ENCODE measurements at places on chromosomes 5 and 9. TPM values are rescaled to one million over a fixed set of nuclear protein-coding genes. Genes with fewer than 3 reads are reported as not detected.
A peak's percentile ranks its signal among the peaks of the same experiment; 100 is the strongest.

GRCh38 chr5:138978581-138978980, 103.4 kb upstream of the LRRTM2 start:
- peaks cover 37% of the 10 kb centered on the region for H3K4me1 ChIP-seq
- H3K36me3 ChIP-seq, result peaks cover 4% of the 10 kb centered on the region
- no peak overlapping the region for H3K4me3 ChIP-seq
- H3K27ac ChIP-seq, result no peak overlapping the region
- DNase-seq, result no peak
- no peaks in the 10 kb centered on the region for H3K27me3 ChIP-seq

DNA sequence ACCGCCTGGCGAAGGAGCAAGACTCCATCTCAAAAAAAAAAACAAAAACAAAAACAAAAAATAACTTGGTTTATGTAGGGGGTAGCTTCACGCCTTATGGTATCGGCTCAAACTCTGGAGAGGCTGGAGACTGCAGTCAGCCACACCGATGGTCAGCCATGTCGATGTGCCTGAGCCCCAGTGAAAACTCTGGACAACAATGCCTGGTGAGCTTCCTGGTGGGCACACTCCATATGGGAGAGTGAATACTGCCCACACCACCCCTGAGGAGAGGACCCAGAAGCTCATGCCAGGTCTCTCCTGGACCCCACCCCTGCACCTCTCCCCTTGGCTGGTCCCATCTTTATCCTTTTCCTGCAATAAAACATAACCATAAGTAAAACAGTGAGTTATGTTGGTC, 19.6 kb downstream of the IPPK start:
- no peak for DNase-seq
- H3K27me3 ChIP-seq, result no peaks in the 10 kb centered on the region
- peaks cover 5% of the 10 kb centered on the region for H3K4me1 ChIP-seq
- no peak overlapping the region for H3K4me3 ChIP-seq
- H3K36me3 ChIP-seq, result peaks cover 40% of the 10 kb centered on the region

- H3K27me3 ChIP-seq, result peaks cover 9% of the 10 kb centered on the region
- H3K27ac ChIP-seq, result no peak overlapping the region
- DNase-seq, result no peak
- H3K4me3 ChIP-seq, result no peak overlapping the region
- H3K4me1 ChIP-seq, result peaks cover 9% of the 10 kb centered on the region
These were observed 3.0 kb upstream of the AGPAT2 start for GRCh38 chr9:136690104-136690805.

GRCh38 chr5:28927559-28928326, 1889.4 kb upstream of the CDH9 start:
- no peaks in the 10 kb centered on the region for H3K4me1 ChIP-seq
- H3K27me3 ChIP-seq, result no peaks in the 10 kb centered on the region
- no peaks in the 10 kb centered on the region for H3K36me3 ChIP-seq
- no peak overlapping the region for H3K4me3 ChIP-seq
- H3K27ac ChIP-seq, result no peak overlapping the region
- DNase-seq, result no peak

- H3K4me3 ChIP-seq, result no peak overlapping the region
- no peaks in the 10 kb centered on the region for H3K27me3 ChIP-seq
- no peak for DNase-seq
- H3K27ac ChIP-seq, result no peak overlapping the region
- no peaks in the 10 kb centered on the region for H3K36me3 ChIP-seq
These were observed 81.2 kb downstream of the ZNF618 start for GRCh38 chr9:113957351-113957750.

DNA sequence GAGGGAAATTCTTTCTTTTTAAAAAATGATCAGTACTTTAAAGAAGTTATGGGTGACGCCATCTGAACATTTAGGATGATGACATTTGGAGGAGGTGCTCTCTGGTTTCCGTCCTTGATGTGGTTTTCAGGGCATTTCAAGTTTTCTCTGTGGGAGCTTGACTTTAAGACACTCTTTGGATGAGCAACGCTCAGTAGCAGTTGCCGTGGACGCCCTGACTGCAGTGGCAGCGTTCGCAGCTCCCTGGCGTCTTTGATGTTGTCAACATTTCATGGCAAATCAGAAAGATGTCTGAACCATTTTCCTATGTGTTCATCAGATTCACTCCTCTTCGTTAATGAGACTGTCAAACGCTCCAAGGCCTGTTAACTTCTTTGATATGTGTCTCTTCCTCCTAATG, 86.1 kb downstream of the ZNF354C start:
- H3K36me3 ChIP-seq, result peaks cover 6% of the 10 kb centered on the region
- no peak overlapping the region for H3K4me3 ChIP-seq
- DNase-seq, result peak; percentile 69

- no peak overlapping the region for H3K27ac ChIP-seq
- H3K4me3 ChIP-seq, result no peak overlapping the region
- no peak for DNase-seq
These were observed 208.0 kb upstream of the PDE4D start for GRCh38 chr5:60101573-60101972.

GRCh38 chr5:17665836-17666235, 31.6 kb downstream of the TAF11L14 start:
- no peaks in the 10 kb centered on the region for H3K27me3 ChIP-seq
- no peak overlapping the region for H3K27ac ChIP-seq
- H3K4me1 ChIP-seq, result no peaks in the 10 kb centered on the region
- no peak overlapping the region for H3K4me3 ChIP-seq
- H3K36me3 ChIP-seq, result no peaks in the 10 kb centered on the region
- DNase-seq, result no peak

- no peak overlapping the region for H3K27ac ChIP-seq
- no peaks in the 10 kb centered on the region for H3K36me3 ChIP-seq
- H3K4me3 ChIP-seq, result no peak overlapping the region
- peaks cover 18% of the 10 kb centered on the region for H3K4me1 ChIP-seq
- no peaks in the 10 kb centered on the region for H3K27me3 ChIP-seq
These were observed 92.9 kb upstream of the MTAP start for GRCh38 chr9:21709464-21710058.

- H3K4me3 ChIP-seq, result no peak overlapping the region
- no peak for DNase-seq
- no peak overlapping the region for H3K27ac ChIP-seq
- H3K4me1 ChIP-seq, result peaks cover 2% of the 10 kb centered on the region
- no peaks in the 10 kb centered on the region for H3K27me3 ChIP-seq
- peaks cover 4% of the 10 kb centered on the region for H3K36me3 ChIP-seq
These were observed 348.7 kb downstream of the MAN2A1 start for GRCh38 chr5:110038297-110038997.

DNA sequence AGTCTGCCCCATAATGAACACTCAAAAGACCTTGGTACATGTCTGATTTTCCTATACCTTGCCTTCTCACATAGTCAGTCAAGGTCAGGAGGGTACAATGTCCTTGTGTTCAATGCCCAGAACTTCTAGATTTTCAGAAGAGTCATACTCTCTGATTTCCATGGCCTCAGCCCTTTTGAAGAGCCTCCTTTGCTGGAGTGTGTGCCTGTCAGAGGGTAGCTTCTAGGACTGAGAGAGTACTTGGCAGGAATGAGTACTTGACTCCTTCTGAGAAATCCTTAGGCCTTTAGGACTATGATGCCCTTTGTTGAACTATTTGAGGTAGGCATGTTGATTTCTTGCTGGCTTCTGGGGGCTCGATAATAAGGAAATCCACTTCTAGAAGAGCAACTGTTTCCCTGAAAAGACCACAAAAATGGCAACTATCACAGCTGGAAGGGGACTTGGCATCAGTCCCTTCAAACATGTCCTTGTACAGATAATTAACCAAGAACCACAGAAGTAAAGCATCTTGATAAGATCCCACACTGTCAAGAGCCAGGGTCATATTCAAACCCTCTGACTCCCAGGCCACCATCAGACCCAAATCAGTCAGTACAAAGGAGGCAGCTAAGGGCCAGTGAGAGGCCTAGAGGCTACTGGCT, 10.6 kb upstream of the MEGF9 start:
- no peak overlapping the region for H3K4me3 ChIP-seq
- no peaks in the 10 kb centered on the region for H3K36me3 ChIP-seq
- H3K27ac ChIP-seq, result no peak overlapping the region
- no peak for DNase-seq
- peaks cover 9% of the 10 kb centered on the region for H3K4me1 ChIP-seq

DNA sequence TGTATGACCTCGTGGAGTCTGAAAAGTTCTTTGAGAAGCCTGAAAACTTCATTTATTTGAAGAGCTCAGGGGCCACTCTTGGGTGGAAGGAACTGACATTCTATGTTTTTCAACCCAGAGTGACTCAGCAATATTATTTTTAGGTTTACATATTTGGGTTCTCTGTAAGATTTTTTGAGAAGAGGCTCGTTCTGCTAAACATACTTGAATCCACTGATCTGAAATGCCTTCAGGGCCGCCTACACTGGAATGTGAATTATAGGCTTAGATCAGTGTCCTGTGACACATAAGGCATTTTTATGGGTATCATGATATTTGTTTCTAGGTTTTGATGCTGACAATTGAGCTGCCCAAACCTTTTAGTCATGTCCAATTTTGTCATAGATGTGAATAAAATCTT, 86.2 kb downstream of the PSAT1 start:
- DNase-seq, result no peak
- H3K4me1 ChIP-seq, result no peaks in the 10 kb centered on the region
- no peak overlapping the region for H3K27ac ChIP-seq
- H3K4me3 ChIP-seq, result no peak overlapping the region
- no peaks in the 10 kb centered on the region for H3K27me3 ChIP-seq

- DNase-seq, result no peak
- H3K36me3 ChIP-seq, result no peaks in the 10 kb centered on the region
- no peak overlapping the region for H3K27ac ChIP-seq
- peaks cover 7% of the 10 kb centered on the region for H3K27me3 ChIP-seq
- no peak overlapping the region for H3K4me3 ChIP-seq
These were observed 91.3 kb upstream of the ZNF366 start for GRCh38 chr5:72598401-72599064.

- no peak for DNase-seq
- H3K4me1 ChIP-seq, result no peaks in the 10 kb centered on the region
- H3K27ac ChIP-seq, result no peak overlapping the region
- H3K36me3 ChIP-seq, result no peaks in the 10 kb centered on the region
- no peak overlapping the region for H3K4me3 ChIP-seq
These were observed 573.9 kb downstream of the KIF4B start for GRCh38 chr5:155587458-155587857.

DNA sequence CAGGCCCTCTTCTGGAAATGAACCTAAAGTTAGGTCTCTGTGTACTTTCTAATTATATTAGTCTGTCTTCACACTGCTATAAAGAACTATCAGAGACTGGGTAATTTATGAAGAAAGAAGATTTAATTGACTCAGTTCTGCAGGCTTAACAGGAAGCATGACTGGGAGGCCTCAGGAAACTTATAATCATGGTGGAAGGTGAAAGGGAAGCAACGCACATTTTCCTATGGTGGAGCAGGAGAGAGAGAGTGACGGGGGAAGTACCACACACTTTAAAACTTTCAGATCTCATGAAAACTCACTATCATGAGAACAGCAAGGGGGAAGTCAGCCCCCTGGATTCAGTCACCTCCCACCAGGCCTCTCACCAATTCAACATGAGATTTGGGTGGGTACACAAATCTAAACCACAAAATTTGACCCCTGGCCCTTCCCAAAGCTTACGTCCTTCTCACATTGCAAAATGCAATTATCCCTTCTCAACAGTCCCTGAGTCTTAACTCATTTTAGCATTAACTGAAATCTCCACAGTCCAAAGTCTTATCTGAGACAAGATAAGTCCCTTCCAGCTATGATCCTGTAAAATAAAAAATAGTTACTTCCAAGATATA, 40.7 kb downstream of the TRIP13 start:
- DNase-seq, result no peak
- no peak overlapping the region for H3K4me3 ChIP-seq
- no peaks in the 10 kb centered on the region for H3K36me3 ChIP-seq
- H3K4me1 ChIP-seq, result peaks cover 18% of the 10 kb centered on the region
- peak overlapping the region; percentile 22 for H3K27ac ChIP-seq

DNA sequence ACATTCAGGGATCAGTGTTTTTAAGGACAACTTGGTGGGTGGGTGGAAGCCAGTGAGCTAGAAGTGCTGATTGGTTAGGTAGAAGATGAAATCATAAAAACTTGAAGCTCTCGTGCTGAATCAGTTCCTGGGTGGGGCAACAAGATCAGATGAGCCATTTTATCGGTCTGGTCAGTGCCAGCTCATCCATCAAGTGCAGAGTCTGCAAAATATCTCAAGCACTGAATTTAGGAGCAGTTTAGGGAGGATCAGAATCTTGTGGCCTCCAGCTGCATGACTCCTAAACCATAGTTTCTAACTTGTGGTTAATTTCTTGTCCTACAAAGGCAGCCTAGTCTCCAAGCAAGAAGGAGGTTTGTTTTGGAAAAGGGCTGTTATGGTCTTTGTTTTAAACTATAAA, 166.4 kb downstream of the FAM170A start:
- H3K27ac ChIP-seq, result no peak overlapping the region
- H3K4me3 ChIP-seq, result no peak overlapping the region
- H3K4me1 ChIP-seq, result no peaks in the 10 kb centered on the region

GRCh38 chr5:168432903-168433302, 53.4 kb upstream of the RARS1 start:
- DNase-seq, result no peak
- no peak overlapping the region for H3K27ac ChIP-seq
- no peaks in the 10 kb centered on the region for H3K4me1 ChIP-seq
- peaks cover 22% of the 10 kb centered on the region for H3K27me3 ChIP-seq
- H3K36me3 ChIP-seq, result no peaks in the 10 kb centered on the region
- H3K4me3 ChIP-seq, result no peak overlapping the region

DNA sequence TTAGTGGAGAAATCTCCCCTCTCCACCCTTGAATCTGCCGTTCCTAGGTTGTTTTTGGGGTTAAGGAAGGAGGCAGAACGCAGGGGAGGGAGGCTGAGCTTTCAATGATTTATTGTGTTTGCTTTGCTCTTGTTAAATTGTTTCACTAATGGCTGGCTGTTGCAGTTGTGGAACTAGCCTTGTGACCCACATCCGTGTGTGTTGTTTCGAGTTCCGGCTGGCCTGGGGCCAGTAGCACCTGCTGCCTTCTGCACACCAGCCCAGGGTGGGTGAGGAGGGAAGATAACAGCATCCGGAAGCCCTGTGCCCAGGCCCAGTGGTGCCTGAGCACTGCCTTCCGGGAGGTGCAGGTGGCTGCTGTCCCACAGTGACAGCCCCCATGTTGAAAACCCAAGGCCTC, 3.6 kb downstream of the ERGIC1 start:
- H3K4me3 ChIP-seq, result peak overlapping the region; percentile 59
- peaks cover 19% of the 10 kb centered on the region for H3K36me3 ChIP-seq
- peak overlapping the region; percentile 81 for H3K27ac ChIP-seq

DNA sequence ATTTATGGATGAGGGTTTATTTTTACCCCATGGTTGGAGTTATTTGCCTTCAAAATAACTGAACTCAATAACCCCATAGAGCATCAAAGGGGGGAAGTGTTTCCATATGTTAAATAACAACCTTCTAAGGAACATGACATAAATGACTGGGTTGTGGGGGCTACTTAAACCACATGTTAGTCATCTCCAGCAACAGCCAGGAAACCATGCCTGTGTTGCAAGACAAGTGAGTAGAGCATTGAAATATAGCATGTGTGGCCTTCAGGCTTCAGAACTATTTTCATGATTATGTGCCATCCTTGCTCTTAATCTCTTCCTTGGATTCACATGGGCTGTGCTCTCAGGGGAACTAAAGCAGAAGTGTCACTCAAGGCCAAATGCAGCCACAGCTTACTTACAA, 431.2 kb downstream of the AGTPBP1 start:
- no peak for DNase-seq
- H3K27ac ChIP-seq, result no peak overlapping the region
- H3K27me3 ChIP-seq, result peaks cover 8% of the 10 kb centered on the region
- H3K36me3 ChIP-seq, result no peaks in the 10 kb centered on the region

- H3K36me3 ChIP-seq, result peaks cover 2% of the 10 kb centered on the region
- H3K27me3 ChIP-seq, result peaks cover 82% of the 10 kb centered on the region
- peak overlapping the region; percentile 62 for H3K4me3 ChIP-seq
- DNase-seq, result no peak
- peaks cover 12% of the 10 kb centered on the region for H3K4me1 ChIP-seq
These were observed 101.8 kb downstream of the ESM1 start for GRCh38 chr5:54883374-54884194.

GRM6 gene
- total RNA-seq, result not detected

HTR1A gene
- not detected for total RNA-seq

DRD1 gene
- not detected for total RNA-seq

F2RL1 gene
- 2.9 TPM for total RNA-seq

HBEGF gene
- 5.7 TPM for total RNA-seq

TMEM174 gene
- not detected for total RNA-seq

LRRC19 gene
- total RNA-seq, result not detected

Data from activated naive CD8-positive, alpha-beta T cell treated with anti-CD3 and anti-CD28 coated beads for 36 hours (primary cell).